CD4-positive, alpha-beta T cell treated with Interleukin-15 for 4 hours (primary cell): ENCODE measurements at places on chromosomes 4 and X.

DNA sequence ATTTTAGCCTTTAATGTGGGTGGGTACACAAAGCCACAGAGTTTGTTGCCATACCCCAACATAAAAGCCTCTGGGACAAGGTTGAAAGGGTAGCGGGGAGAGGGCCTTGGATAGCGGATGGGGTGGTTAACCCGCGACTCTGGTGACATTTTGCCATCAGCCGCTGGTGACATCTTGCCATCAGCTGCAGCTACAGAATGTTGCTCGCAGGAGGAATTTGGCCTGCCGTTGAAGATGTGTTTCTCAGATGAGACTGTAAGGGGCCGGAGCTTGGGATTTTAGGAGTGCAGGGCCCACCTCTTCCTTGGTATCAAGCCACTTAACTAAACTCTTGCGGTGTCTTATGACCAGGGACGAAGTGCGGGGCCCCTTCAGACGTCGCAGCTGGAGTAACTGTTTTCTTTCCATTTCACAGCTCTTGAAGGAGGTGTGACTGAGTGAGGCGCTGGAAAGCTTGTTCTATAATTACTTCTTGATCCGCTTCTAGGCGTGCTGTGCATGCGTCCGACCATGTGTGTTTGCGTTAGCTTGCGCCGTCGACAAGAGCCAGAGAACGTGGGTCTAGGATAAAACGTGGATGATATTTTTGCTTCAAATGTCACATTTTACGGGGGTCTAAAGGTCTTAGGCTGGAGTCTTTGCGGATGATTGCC lies 820 bp upstream of the RASL11B start:
- no peak for DNase-seq

DNA sequence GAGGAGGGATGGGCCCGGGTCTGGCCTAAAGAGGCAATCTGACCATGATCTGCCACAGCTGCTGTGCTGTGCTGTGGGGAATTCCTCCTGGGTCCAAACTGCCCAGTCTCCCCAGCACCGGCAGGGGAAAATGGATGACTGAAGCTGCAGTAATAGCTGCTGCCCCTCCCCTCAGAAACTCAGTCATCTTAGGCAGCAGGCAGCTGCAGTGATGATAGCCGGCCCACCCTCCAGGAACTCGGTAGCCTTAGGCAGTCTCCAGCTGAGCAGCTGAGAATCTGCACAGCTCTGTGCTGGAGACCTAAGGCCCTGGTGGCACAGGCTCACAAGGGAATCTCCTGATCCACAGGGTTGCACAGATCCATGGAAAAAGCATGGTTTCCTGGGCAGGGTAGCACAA lies 113.4 kb upstream of the USP38 start:
- no peak for DNase-seq

DNA sequence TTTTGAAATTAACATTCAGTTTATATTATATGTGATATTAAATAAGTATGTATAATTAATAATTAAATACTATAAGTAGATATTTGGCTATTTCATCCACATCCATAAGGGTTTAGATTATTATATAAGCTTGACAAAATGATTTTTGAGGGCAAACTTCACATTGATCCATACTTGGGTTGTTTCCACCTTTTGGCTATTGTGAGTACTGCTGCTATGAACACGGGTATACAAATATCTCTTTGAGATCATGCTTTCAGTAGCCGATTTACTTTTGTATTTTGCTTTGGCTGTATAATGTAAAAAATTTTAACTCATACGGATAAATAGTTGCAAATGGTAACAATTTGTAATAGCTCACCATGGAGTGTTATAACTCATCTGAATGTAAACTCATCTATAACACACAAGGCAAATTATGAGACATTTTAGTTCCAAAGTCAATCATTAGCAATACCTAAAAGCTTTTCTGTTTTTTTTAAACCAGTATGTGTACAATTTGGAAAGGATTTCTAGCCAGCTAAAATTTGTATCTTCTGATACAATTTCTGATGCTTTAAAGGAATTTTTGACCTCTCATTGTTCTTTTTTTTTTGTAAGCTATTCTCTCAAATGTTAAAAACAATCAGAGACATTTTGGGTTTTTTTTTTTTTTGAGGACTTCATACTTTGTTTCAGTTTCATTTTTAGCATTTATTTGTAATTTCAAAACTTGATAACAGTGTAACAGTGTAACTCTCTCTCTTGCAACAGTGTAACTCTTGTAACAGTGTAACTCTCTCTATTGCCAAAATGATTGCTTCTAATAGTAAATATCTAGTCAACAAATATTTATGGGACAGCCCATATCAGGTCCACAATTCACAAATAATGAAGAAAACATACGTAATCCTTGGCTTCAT lies 51.8 kb upstream of the ARX start:
- no peak for DNase-seq

DNA sequence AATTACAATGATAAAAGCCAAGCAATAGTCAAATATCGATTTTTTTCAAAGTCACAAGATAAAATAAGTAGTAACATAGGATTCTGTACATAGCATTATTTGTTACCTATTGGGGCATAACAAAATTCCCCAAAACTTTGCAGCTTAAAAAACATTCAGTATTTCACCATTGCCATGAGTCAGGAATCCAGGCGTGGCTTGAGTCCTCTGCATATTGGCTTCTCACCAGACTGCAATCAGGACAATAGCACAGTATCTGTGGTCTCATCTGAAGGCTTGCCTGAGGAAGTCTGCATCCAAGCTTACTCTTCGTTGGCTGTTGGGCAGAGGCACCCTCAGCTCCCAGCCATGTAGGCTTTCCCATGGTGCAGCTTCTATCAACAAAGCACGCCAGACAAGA lies 6.2 kb upstream of the CTBP1 start:
- DNase-seq: no peak

- no peak for DNase-seq
Observed at GRCh38 chr4:112378858-112379257, 81.7 kb downstream of the ALPK1 start.

DNA sequence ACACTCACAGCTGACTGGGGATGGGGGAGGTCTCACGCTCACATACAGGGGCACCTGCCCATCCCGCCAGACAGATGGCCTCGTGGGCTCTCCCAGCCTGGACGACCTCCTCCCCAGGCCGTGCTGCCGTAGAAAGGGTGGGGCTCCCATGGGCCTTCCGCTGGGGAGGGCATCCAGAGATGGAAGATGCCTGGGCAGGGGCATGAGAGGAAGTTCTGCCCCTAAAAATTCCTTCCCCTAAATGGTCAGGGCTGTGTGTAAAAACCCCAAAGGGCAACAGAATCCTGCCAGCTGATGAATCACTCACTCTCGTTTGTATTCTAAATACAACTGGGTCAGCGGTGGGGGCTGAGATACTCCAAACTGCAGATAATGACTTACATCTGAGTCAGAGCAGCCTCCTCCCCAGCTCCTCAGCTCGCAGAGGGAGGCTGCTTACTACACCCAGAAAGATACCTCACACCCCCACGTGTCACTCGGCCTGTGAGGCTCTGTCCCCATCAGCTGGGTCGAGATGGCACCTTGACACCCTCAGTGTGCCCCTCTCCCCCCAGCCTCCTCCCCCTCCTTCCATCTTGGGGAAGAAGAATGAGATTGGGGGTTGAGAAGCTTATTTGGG lies 10.1 kb downstream of the WDR1 start:
- peak; percentile 86 for DNase-seq

GRCh38 chr4:177008836-177009501 lies 216.2 kb upstream of the VEGFC start:
- DNase-seq: no peak

DNA sequence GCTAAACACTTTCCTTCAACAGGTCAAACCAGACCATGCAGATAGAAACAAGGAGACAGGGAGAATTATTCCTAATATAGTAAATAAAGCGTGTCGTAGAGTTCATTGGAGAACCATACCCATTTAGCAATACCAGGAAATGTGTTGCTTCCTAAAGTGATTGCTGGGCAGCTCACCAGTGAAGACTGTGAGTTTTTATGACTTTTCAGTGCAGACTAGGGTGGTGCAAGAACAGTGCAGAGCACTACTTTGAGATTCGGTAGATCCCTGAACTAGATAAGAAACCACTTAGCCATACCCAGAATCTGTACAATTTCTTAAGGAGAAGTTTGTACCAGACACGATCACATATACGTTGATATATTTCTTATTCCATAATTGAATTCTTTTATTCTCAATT lies 87.4 kb downstream of the EMCN start:
- DNase-seq: no peak

DNA sequence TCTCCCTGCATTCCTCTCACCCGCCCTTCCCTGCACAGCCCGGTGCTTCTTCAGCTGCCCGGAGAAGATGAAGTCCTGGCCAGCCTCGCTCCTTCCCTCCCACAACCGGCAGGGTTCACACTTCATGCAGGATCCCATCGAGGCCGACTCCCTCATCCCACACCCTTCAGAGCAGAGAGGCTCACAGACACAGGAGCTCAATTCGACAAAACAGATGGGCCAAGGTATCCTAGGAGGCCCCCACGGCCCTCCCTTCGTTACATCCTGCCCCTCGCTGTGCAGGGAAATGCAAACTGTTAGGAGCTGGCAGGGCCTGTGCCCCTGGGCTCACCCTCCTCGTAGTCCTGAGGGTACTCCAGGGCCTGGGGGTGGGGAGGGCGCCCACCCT lies 238.1 kb downstream of the DHRSX start:
- no peak for DNase-seq

- no peak for DNase-seq
Observed at GRCh38 chrX:2541603-2542002, 40.8 kb upstream of the DHRSX start.
